Renal cortex interstitium (tissue), 15 donors: ENCODE measurements at places on chromosomes 12 and 14. TPM values are rescaled to one million over a fixed set of nuclear protein-coding genes. Genes with fewer than 3 reads are reported as not detected.

The ESPL1 gene
- polyA plus RNA-seq, result 11.6 TPM

The DNAH10 gene
- 5.6 TPM for polyA plus RNA-seq

The ZC2HC1C gene
- polyA plus RNA-seq, result 6.3 TPM

The ANP32D gene
- not detected for polyA plus RNA-seq

DNA sequence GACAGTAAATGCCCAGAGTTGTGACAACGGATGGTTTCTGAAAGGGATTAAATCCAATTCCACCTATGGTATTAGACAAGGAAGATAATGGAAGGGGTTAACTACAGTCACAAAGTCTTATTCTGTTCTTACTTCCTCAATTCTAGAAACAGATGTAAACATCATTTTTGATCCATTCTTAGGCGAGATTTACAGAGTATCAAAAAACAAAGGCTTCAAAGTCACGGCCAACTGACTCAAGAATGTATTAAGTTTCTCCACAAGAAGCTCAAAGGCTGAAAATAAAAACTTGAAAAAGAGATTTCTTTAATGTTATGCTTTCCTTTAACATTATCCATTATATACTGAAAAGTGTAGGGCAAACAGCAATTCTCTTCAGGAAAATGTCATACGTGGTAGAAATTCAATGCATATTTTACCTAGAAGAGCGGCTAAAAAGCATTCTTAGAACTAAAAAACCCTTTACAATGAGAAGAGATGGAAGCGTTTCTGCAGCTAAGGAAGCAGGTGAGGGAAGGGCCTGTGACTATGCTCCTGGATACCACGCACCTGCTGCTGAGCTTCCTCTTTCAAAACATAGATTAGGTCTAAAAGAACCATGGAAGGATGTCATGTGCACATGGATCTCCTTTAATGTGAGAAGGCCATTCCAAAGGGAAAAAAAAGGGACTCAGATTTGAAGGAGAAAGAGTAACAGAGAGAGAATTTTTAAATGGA is 185.8 kb downstream of the STXBP6 start:
- DNase-seq, result no peak

DNA sequence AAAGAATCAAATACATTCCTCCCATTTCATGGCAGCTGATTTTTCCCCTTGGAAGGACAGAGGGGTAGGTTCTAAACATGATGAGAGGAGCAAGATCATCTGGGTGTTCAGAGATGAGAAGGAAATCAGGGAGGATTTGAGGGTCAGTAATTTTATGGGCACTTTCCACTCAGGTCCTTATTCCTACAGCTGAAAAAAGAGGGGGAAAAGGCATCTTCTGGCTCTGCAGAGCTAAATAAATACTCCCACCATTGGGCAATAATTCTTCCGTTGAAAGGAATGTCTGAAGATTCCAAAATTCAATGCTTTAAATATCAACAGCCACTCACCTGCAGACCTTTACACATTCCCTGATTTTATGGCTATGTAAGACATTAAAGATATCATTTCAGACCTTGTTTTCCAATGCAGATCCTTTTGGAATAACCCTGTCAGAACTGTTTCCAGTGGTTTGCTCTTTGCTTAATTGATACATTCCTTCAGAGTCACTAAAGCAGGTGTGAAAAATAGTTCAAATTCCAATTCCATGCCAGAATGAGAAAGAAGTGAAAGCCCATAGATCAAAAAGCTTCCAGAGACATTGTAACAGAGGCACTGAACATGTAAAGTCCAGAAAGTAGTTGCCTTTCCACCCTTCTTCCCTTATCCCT is 233.3 kb upstream of the KRR1 start:
- DNase-seq, result no peak

GRCh38 chr14:22178333-22178839 is 410.6 kb downstream of the DAD1 start:
- DNase-seq, result no peak

DNA sequence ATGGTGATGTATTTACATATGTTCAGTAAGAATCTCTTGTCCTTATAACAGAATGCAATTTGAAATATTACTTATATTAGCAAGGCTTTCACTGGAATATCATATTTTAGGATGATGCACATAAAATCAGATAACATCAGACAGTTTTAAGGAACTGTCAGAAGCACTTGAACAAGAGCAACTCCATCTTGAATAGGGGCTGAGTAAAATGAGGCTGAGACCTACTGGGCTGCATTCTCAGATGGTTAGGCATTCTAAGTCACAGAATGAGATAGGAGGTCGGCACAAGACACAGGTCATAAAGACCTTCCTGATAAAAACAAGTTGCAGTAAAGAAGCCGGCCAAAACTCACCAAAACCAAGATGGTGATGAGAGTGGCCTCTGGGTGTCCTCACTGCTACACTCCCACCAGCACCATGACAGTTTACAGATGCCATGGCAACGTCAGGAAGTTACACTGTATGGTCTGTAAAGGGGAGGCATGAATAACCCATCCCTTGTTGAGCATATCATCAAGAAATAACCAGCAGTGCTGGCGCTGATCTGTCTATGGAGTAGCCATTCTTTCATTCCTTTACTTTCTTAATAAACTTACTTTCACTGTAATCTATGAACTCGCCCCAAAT is 27.6 kb upstream of the ETV6 start:
- DNase-seq, result no peak

DNA sequence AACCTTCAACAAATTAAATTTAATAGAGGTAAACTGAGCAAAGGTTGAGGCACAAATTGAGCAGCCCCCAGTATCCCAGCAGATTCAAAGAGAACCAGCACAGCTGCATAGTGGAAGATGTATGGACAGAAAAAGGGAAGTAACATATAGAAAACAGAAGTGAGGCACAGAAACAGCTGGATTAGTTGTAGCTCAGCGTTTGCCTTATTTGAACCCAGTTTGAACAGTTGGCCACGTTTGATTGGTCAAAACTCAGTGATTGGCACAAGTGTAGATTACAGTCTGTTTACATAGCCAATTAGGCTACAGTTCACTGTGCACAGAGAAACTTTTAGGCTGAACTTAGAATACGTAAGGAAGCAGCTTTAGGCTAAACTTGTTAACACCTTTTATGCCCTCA is 315.5 kb downstream of the RMST start:
- DNase-seq, result no peak

- DNase-seq, result no peak
Observed at GRCh38 chr14:60217713-60218112, 31.3 kb upstream of the PPM1A start.

DNA sequence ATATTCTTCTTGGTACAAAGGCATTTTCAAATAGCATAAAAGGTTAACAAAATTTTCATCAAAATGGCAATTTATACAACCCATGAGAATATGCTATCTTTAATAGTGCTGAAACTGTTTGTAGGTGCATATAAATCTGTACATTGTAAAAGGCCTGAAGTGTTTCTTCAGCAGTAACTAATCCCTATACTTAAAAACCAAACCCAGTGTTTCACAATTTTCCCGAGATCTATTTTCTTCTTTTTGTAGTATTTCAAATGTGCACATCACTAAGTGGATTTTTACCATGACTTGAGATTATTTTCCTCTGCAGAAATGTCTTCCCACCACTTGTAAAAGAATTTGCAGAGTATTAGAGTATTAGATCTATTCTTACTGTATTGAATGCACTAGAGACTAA is 76.5 kb downstream of the FERMT2 start:
- DNase-seq, result no peak

- no peak for DNase-seq
Observed at GRCh38 chr14:105432657-105433056, 13.0 kb downstream of the MTA1 start.

GRCh38 chr12:109609342-109609741 is 35.7 kb downstream of the MVK start:
- no peak for DNase-seq

GRCh38 chr14:67365476-67365875 is 5.3 kb downstream of the EIF2S1 start:
- no peak for DNase-seq
